Activated T-helper 2 cell treated with anti-CD3 and anti-CD28 coated beads, Interferon-gamma antibody, Interleukin-2, Interleukin-4, amounts not matched to agents 10 μg/mL and 5 μg/mL and 100 μg/mL, durations not matched to agents 14 hours and 24 hours and 36 hours (primary cell): ENCODE measurements at places on chromosomes 3 and 15. TPM values are rescaled to one million over a fixed set of nuclear protein-coding genes. Genes with fewer than 3 reads are reported as not detected.

GRCh38 chr3:157429708-157430107, 6.9 kb upstream of the PTX3 start:
- H3K4me1 ChIP-seq: no peaks in the 10 kb centered on the region
- H3K27ac ChIP-seq: no peak overlapping the region
- peaks cover 16% of the 10 kb centered on the region for H3K27me3 ChIP-seq
- no peak for DNase-seq
- no peaks in the 10 kb centered on the region for H3K36me3 ChIP-seq

- H3K27ac ChIP-seq: no peak overlapping the region
- no peak for DNase-seq
- no peaks in the 10 kb centered on the region for H3K4me1 ChIP-seq
- no peaks in the 10 kb centered on the region for H3K36me3 ChIP-seq
Observed at GRCh38 chr15:87944050-87944449, 312.5 kb downstream of the NTRK3 start.

Gene IL17RD
- total RNA-seq: 0.07 and 0.09 TPM in 2 replicates

DNA sequence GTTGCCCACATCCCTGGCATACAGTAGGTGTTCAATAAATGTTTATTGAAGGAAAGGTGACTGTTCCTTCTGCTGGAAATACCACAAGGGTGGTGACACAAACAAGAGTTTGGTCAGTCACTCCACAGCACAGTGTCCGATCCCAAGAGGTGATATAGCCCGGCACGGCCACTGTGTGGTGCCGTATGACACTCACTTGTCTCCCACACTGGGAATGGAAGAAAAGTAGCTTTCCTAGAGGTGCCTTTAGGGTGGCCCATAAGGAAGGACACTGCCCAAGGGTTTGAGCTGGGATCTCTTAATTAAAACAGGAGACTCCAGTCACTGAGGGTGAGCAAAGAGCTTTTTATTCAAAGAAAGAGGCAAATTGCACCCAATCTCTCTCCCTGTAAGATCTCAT, 40.5 kb downstream of the TGM4 start:
- H3K27ac ChIP-seq: no peak overlapping the region
- H3K4me1 ChIP-seq: no peaks in the 10 kb centered on the region
- H3K4me3 ChIP-seq: no peak overlapping the region
- H3K27me3 ChIP-seq: peaks cover 4% of the 10 kb centered on the region
- H3K36me3 ChIP-seq: no peaks in the 10 kb centered on the region
- DNase-seq: no peak

- DNase-seq: no peak
- no peak overlapping the region for H3K27ac ChIP-seq
- H3K27me3 ChIP-seq: no peaks in the 10 kb centered on the region
- H3K36me3 ChIP-seq: no peaks in the 10 kb centered on the region
- peaks cover 2% of the 10 kb centered on the region for H3K4me1 ChIP-seq
Observed at GRCh38 chr3:106381286-106381938, 512.6 kb upstream of the CBLB start.

DNA sequence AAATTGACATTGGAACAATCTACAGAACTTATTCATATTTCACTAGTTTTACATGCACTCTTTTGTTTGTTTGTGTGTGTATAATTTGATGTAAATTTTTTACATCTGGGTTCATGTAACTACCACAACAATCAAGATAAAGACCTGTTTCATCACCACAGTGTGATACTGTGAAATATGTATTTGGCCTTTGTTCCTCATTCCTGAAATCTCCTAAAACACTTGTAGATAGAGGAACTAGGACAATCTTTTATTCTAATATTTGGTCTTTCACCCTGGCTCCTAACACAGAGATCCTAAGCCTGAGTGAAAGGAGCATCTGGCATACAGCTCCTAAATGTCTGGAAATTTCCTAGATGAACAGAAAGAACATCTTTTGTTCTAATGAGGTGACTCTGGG, 155.0 kb upstream of the GPR149 start:
- no peak overlapping the region for H3K27ac ChIP-seq
- DNase-seq: no peak

DNA sequence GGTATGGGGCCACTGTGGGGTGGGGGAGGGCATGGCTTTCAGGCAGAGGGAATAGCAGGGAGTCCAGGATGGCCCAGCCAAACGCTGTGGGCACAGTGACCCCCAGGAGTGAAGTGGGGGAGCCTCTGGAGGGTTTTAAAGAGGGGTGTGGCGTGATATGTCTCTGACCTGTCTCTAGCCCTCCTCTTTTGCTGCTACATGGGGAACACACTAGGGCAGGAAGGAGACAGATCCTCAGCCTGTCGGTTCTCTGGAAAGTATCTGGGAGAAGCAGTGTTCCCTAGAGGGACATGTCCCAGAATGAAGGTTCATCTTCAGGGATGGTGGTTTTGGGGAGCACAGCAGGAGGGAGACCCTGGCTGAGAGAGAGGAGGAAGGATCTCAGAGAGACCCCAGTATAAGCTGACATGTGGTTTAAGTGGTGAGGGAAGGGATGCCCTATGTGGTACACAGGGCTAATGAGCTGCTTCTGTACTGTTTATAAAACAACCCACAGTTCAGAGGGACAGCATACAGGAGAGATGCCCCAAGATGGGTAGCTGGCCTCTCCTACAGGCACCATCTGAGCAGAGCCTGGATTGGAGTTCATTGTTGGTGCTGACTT, 37.7 kb downstream of the TRIM71 start:
- H3K4me1 ChIP-seq: no peaks in the 10 kb centered on the region
- H3K4me3 ChIP-seq: no peak overlapping the region
- DNase-seq: no peak
- H3K36me3 ChIP-seq: no peaks in the 10 kb centered on the region
- peaks cover 15% of the 10 kb centered on the region for H3K27me3 ChIP-seq

DNA sequence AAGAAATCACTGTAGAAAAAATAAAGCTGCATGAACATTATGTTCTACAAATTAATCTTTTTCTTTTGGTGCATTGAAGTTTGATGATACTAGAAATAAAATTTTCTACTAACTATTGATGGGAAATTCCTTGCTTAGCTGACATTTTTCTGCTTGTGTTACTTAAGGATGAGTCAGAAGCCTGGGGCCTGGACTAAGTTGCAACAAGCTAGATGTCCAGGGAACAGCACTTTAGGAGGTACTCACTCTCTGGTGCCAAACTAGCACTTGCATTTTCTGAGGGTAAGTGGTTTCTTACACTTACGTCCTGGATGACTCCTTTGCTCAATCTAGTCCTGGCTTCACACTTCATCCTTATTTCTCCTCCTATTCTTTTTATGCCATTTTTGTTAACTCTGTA, 945.1 kb downstream of the IGSF11 start:
- no peak overlapping the region for H3K27ac ChIP-seq
- H3K27me3 ChIP-seq: no peaks in the 10 kb centered on the region
- no peaks in the 10 kb centered on the region for H3K4me1 ChIP-seq
- no peak overlapping the region for H3K4me3 ChIP-seq
- DNase-seq: no peak

- no peaks in the 10 kb centered on the region for H3K4me1 ChIP-seq
- peaks cover 3% of the 10 kb centered on the region for H3K36me3 ChIP-seq
- no peak overlapping the region for H3K27ac ChIP-seq
- H3K4me3 ChIP-seq: no peak overlapping the region
Observed at GRCh38 chr3:49238274-49239127, 38.5 kb downstream of the C3orf62 start.

DNA sequence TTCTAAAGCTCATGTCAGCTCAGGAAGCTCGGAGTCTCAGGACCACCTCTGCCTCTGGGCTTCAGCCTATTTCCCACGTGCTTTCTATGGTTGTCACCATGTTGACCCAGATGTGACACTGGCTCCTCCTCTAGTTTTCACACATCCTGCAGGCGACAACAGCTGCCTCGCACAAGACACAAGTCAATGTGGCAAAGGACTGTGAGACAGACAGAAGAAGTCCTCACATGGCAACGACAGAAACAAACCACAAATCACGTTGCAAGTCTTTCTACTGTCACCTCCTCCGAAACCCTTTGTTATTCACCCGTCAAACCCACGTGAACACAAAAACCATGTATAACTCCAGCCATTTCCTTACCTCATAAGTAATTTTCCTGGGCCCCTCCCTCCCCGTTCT, 194.5 kb downstream of the MEX3B start:
- no peak overlapping the region for H3K27ac ChIP-seq
- H3K4me3 ChIP-seq: no peak overlapping the region
- no peaks in the 10 kb centered on the region for H3K36me3 ChIP-seq
- no peaks in the 10 kb centered on the region for H3K4me1 ChIP-seq

DNA sequence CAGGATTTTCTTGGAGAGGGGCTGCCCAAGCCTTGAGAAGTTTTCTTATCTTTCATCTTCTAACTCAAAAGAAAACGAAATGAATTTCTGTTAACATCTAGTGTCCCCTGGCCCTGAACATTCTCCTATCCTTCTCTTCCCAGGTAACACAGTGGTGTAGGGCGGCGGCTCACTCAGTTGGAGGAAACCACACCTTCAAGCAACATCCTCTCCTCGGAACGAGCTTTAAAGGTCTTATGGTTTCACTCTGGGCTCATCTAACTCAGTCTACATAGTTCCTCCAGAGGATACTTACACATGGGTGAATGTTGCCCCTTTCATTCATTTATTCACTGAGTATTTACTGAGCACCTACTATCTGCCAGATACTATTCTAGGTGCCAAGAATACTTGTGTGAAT, 31.0 kb upstream of the KLHL6 start:
- H3K4me3 ChIP-seq: no peak overlapping the region
